ENCODE measurements at places on chromosomes 11 and 22. TPM values are rescaled to one million over a fixed set of nuclear protein-coding genes. Genes with fewer than 3 reads are reported as not detected.

DNA sequence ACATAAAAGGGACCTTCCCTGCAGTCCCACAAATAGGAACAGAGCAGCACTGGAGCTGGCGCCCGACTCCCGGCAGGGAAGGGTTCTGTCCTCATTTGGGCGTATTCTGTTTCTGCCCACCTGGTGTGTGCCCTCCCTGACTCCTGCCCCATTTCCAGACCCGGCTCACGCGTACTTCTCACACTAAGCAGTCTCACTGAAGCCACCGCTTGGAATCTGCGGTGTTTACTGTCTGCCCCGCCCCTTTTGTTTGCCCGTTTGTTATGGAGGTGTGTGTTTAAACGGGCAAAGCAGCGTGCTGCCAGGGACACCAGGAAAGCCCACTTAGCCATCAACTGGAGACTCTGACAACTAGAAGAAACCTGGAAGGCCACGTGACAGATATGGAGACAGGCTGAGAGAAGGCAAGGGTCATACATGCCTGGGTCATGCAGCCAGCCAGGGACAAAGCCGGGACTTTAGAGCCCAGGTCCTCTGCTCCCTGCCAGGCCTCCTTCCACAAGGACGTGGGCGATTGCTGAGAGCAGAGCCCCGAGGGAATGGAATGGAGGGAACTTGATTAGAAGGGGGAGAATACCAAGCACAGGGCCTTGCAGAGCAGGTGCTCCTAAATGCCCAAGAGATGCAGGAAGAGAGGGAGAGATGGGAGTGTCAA is 8.7 kb upstream of the EFCAB6 start:
- DNase-seq, result no peak

DNA sequence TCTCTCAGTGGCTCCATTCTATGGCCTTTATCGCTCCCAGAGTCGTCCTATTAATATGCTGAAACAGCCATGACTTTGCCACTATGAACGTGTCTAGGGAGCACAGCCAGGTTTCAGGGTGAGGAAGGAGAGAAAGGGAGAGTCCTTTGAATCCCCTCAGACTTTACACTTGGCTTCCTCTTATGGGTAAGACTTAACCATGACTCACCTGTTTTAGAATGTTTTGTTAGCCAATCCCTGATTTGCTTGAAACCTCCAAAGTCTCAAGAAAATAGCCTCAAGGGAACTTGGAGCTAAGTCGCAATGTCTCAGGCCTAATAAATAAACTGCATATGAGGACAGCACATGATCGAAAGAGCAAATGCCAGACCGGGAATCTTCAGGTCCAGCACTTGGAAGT is 131.2 kb upstream of the RCN1 start:
- no peak for DNase-seq

The FAM180B gene
- not detected for total RNA-seq

DNA sequence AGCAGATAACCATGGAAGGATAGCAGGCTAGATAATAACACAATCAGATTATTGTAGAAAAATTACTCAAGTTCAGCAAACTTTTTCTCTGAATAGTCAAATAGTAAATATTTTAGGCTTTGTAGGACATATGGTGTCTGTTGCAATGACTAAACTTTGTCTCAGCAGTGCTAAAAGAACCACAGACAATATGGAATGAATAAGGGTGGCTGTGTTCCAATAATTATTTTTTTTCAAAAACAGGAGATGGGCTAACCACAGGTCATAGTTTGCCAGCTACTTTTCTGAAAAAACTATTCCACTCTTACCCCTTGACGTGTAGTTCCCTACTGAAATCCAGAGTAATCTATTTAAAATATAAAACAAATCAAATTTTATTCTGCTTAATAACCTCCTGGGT is 153.9 kb upstream of the LRRC4C start:
- no peak for DNase-seq

DNA sequence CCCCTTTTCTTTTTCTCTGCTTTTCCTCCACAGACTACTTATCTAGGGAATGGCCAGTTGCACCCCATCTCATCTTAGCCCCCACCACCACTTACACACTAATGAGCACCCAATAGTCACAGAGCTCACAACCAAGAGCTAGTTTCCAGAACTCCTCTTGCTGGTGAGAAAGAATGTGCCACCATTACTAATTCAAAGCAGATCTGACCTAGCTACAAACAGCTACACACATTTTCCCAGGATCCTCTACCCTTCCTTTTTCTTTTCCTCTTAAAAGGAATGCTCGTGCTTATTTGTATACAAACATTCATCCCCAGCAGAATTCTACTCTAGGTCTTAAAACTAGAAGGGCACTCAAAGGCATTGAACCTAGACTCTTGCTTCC is 136.8 kb downstream of the CD44 start:
- DNase-seq, result no peak

DNA sequence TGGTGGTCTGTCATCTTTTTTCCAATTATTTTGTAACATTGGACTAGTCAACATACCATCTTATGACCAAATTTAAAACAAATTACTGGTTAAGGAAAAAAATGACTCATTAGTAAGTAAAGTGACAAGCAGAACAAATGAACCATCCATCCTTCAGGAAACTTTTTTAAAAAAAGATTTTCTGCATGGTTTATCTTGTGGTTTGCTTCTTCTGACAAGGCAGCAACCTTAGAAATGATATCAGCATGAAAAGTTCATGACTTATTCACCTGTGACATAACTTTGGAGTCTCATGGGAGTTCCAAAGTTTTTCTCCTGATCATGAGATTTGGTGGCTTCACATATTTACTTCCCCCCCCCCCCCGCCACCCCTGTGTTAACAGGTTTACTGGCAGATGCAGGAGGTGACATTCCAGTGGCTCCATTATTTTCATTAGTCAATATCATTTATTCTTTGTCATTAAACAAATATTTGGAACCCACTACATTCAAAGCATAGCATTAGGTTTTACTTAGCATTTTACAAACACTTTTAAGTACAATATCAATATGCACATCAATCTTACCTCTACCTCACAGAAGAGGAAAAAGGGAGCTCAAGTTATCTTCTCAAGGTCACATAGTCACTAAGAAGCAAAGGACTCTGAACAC is 40.7 kb downstream of the DCUN1D5 start:
- no peak for DNase-seq

GRCh38 chr11:127369356-127369755 is 368.8 kb upstream of the KIRREL3 start:
- no peak for DNase-seq

DNA sequence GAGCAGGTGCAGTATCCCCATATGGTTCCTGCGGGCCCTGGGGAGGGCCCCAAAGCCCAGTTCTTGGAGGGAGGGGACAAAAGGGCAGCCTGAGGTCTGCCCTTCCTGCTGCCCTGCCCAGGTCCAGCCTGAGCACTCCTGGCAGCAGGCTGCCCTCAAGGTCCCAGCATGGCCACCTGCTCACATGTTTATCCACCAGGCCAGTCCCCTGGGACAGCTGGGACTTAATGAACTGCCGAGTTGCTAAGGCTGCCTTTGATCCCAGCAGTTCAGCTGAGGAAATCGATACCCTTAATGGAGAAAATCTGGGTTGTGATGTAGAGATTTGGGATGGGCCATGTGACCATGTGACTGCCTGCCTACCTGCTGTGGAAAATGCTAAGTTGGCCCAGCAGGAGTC is 146.2 kb downstream of the TRIM29 start:
- DNase-seq, result no peak

The ENTHD1 gene
- total RNA-seq, result not detected

- no peak for DNase-seq
Measured at GRCh38 chr11:112318184-112318591, 57.5 kb upstream of the PLET1 start.

DNA sequence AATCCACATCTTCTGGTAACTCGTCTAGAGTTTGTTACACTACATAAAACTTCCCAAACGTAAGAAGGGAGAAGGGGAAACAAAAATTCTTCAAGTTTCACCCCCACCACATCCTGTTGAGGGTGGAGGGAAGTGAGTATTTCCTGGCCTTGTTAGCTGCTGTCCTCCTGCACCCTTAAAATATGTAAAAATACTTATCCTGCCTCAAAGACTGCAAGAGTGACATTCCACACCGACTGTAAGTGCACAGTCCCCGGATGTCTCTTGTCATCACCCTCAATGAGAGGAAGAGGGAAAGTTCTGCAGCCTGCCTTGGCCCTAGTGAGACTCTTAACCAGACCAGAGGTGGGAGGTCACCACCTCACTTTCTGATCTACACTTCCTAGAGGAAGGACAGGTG is 3.3 kb downstream of the TMEM121B start:
- no peak for DNase-seq

DNA sequence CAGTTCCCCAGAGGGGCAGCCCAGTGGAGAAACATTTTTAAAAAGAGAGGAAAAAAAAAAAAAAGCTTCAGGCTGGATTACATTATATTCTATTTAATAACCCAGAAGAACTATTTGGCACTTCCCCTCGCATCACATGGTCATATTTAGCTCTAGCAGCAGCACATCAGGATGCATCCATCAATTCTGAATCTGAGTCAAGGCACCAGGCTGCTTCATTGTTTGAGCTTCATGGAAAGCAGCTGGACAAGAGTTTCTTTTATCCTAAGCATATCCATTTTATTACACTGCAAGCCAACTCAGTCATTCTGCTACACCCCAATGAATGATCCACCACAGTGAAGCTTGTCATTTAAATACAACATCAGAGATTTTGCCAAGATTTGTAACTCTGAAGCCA is 10.0 kb downstream of the SPTY2D1 start:
- DNase-seq, result no peak

DNA sequence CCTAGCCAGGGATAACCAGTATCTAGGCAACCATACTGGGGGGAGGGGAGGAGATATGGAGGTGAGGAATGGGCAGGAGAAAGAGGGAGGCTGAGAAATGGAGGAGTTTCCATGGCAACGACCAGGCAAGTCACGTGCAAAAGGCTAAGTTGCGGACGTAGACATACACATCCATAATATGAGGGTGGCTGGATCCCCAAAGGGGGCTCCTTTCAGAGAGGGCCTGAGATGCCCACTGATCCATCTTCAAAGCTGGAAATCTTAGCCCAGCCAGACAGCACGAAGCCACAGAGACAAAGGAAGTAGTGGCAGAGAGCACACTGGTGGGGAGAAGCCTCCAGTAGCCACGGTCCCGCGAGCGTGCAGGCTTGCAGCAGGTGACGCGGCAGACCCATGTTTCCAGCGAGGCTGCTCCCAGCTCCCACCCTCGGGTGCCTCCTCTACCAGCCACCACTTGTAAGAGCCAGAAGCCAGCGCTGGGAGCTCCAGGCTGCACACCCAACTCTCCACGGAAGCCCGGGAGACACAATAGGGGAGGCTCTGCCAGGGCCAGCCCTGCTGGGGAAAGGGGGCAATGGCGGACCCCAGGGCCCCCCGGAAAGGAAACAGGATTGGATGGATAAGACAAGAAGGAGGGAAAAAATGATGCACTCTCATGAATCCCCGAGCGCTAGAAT is 938 bp downstream of the FXYD6 start:
- DNase-seq, result no peak

- no peak for DNase-seq
Measured at GRCh38 chr22:41875531-41876270, 39.2 kb downstream of the SHISA8 start.

The TRIM66 gene
- total RNA-seq, result 7.3 TPM

- no peak for DNase-seq
Measured at GRCh38 chr11:116412118-116412889, 360.5 kb downstream of the BUD13 start.

DNA sequence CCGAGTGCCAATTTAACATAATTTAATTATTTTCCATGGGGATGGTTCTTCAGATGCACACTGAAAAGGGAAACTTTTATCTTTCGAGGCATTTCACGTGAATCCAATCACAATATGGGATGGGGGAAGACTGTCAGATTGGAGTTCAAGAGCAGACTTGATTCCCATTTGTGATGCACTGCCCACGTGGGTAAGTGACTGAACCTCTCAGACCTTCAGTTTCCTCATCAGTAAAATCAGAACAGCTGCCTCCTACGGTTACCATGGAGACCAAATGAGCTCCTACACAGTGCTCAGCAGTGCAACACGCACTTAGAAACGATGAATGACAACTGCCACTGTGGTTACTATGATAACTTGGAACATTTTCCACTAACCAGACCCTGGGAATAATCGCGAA is 21.7 kb downstream of the KIAA0930 start:
- no peak for DNase-seq

Data from left lung (tissue), 14 donors.